ENCODE measurements at places on chromosomes 6 and 20.

DNA sequence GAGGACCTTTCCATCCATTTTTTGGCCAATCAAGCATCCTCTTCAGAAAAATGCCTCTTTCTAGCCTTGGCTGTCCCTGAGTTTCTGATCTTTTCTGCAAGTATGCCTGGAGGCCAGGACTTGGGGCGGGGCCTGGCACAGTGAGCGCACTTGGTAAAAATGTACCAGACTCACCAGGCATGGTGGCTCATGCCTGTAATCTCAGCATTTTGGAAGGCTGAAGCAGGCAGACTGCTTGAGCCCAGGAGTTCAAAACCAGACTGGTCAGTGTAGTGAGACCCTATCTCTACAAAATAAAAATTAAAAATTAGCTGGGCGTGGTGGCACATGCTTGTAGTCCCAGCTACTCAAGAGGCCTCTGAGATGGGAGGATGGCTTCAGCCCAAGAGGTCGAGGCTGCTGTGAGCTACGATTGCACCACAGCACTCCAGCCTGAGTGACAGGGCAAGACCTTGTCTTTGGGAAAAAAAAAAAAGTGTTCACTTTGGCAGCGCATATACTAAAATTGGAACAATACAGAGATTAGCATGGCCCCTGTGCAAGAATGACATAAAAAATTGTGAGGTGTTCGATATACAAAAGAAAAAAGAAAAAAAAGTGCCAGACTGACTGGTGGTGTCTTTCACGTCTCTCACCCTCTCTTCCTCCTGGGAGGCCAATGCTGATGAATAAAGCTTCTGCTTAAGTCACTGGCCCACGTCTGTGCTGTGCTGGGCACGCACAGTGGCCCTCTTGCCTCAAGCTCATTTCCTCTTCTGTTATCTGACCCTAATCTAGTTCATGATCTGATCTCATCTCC, 18.1 kb upstream of the SLC9A8 start:
- DNase-seq: no peak

DNA sequence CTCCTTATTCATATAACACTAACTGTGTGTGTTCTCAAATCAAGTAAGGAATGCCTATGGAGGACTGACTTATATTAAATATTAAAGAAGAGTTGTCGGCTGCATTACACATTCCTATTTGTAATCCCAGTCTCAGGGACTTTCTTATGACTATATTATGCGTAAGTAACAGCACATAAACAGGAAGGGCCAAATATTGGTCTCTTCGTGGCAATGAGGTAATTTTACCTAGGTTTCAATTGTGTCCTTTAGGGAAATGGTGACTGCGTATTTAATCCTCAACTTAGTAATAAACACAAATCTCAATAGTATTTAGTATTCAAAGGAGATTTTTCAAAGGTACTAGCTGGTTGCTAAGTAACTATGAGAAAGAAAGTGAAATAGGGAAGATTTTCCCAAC, 22.8 kb upstream of the EPM2A start:
- DNase-seq: no peak

DNA sequence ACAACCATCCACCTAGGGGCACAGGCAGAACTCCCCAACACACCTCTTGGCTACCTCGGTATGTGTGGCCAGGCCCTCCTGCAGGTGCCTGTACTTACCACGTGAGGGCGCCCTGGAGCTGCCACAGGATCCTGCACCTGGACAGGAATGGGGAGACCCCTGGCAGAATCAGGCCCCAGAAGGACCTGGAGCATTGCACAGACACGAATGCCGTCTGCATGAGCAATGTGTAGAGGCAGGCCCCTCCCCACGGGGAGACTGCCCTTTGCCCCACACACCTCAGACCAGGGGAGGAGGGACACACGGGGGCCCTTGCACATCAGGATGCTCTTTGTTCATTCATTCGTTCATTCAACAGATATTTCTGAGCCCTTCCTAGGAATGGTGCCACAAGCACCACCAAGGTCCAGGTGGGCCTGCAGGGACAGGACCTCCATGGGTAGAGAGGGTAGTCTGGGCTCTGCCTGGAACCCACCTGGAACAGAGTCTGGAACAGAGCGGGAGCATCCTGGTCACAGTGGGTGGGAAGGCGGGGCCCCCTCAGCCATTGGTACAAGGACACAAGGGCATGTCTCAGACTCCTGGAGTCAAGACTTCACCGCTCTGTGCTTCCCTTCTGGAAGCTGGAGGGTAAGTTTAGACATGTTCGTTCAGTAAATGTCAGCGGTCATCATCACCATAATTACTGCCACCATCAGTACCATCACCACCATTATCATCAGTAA, 32.3 kb downstream of the YTHDF1 start:
- DNase-seq: no peak

DNA sequence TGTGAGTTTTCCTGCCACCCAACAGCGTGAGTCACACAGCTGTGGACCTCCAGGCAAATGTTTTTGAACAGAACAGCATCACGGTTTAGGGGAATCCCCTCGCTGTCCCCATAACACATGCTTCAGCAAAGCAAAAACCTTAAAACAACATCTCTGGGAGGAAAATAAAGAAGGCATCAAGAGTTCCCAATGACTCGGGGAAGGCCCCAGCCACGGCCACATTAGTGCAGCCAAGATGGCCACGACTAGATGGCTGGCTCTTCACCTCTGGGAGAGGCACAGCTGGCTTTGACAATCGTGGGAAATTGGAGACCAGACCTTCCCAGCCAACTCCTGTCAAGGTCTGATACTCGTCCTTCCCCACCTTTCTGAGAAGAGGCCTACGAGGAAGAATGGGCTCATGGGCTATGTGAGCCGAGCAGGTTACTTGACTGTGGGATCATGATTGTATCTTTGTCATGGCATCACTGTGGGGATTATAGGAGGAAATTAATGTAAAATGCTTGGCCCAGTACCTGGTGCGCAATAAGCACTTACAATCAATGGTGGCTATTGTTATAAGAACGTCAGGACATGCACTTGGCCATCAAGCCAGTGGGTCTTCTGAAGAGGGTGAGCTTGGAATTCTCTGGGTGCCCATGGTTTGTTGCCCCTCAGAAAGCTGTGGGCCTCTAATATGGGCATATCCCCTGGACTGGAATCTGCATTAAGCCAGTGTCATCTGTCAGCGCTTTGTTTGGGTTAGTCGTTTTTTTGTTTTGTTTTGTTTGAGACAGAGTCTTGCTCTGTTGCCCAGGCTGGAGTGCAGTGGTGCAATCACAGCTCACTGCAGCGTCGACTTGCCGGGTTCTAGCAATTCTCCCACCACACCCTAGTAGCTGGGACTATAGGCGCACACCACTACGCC, 43.6 kb downstream of the FGD2 start:
- DNase-seq: peak; percentile 73

- DNase-seq: no peak
Observed at GRCh38 chr6:30493643-30494250, 4.4 kb downstream of the HLA-E start.

GRCh38 chr6:23953976-23954375, 172.0 kb upstream of the NRSN1 start:
- DNase-seq: no peak

- DNase-seq: no peak
Observed at GRCh38 chr6:53318429-53318828, 30.3 kb downstream of the ELOVL5 start.
